ENCODE measurements at places on chromosomes 7 and 10.

- H3K4me3 ChIP-seq, result no peak overlapping the region
- H3K27ac ChIP-seq, result peak overlapping the region; percentile 64
- H3K27me3 ChIP-seq, result no peaks in the 10 kb centered on the region
Observed at GRCh38 chr7:26280723-26281122, 10.9 kb upstream of the SNX10 start.

- no peak overlapping the region for H3K4me3 ChIP-seq
- ATAC-seq, result no peak
- H3K27ac ChIP-seq, result no peak overlapping the region
Observed at GRCh38 chr10:18368682-18369081, 228.5 kb downstream of the CACNB2 start.

DNA sequence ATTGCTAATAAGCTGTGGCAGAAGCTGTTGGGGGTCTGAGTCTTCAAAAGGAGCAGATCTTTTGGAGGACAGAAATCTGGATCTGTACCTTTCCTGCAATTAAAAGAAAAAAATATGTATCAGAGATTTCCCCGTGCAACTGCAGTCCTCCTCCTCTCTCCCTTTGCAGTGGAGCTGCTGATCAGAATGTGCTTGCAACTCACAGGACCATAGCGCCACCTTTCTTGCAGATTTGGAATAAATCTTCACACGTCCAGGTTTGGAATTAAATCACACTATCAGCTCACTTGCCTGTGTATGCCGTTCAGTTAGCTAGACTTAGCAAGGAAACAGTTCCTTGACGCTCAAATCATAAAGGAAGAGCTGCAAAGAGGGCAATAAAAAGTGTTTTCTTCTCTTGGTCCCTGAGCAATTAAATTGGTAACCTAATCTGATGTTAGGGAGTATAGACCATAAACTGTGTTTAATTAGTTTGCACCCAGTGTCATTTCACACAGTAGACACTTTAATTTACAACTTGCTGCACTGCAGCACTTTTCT lies 77.4 kb downstream of the PON1 start:
- no peaks in the 10 kb centered on the region for H3K36me3 ChIP-seq
- H3K27ac ChIP-seq, result no peak overlapping the region
- no peak overlapping the region for H3K4me3 ChIP-seq
- peaks cover 10% of the 10 kb centered on the region for H3K27me3 ChIP-seq
- peak; percentile 37 for ATAC-seq
- H3K4me1 ChIP-seq, result no peaks in the 10 kb centered on the region

- no peak for ATAC-seq
- H3K27ac ChIP-seq, result no peak overlapping the region
- peaks cover 27% of the 10 kb centered on the region for H3K36me3 ChIP-seq
- no peaks in the 10 kb centered on the region for H3K27me3 ChIP-seq
Observed at GRCh38 chr10:43411536-43411935, 2.5 kb upstream of the HNRNPF start.

DNA sequence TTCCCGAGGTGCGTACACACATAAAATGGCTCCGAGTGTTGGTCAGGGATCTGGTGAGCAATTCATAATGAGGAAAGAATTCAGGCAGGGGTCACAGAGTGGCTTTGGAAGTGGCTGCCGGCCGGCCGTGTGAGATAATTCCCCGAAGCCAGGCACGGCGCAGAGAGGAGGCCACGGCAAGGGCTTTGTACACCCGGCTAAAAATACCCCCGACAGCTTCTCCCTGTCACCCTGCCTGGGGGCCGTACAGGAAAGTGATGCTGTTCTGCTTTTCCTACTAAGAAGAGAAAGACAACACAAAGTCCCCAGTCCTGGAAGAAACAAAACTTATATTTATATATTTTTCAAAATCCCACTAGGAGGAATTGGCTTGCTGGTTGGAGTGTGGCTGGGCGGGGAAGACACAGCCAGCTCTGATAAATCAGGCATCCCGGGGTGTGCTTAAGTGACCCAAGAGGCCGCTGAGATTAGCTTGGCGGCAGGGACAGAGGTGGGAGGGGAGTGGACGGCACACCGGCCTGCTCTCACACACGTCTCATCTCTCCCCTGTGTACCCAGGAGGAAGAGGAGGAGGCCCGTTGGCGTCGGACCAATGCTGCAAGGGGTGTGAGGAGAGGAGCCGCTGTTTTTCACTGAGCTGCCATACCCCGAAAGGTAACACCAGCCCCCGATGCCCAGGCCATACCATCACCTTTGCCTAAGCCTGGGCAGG lies 70.5 kb downstream of the ZMIZ1 start:
- peak overlapping the region; percentile 89 for H3K27ac ChIP-seq
- H3K4me3 ChIP-seq, result no peak overlapping the region
- H3K27me3 ChIP-seq, result no peaks in the 10 kb centered on the region
- peaks cover 21% of the 10 kb centered on the region for H3K36me3 ChIP-seq
- H3K4me1 ChIP-seq, result peaks cover 30% of the 10 kb centered on the region

- no peak overlapping the region for H3K27ac ChIP-seq
- no peak for ATAC-seq
- peaks cover 4% of the 10 kb centered on the region for H3K4me1 ChIP-seq
- H3K4me3 ChIP-seq, result no peak overlapping the region
Observed at GRCh38 chr10:132710746-132711612, 75.0 kb downstream of the NKX6-2 start.

- ATAC-seq, result no peak
- peaks cover 37% of the 10 kb centered on the region for H3K4me1 ChIP-seq
- H3K27me3 ChIP-seq, result no peaks in the 10 kb centered on the region
Observed at GRCh38 chr10:109887243-109887642, 36.1 kb downstream of the XPNPEP1 start.

- H3K27ac ChIP-seq, result no peak overlapping the region
- no peaks in the 10 kb centered on the region for H3K4me1 ChIP-seq
- no peaks in the 10 kb centered on the region for H3K36me3 ChIP-seq
- H3K27me3 ChIP-seq, result no peaks in the 10 kb centered on the region
- no peak for ATAC-seq
- H3K4me3 ChIP-seq, result no peak overlapping the region
Observed at GRCh38 chr7:19305698-19306097, 160.5 kb upstream of the FERD3L start.

DNA sequence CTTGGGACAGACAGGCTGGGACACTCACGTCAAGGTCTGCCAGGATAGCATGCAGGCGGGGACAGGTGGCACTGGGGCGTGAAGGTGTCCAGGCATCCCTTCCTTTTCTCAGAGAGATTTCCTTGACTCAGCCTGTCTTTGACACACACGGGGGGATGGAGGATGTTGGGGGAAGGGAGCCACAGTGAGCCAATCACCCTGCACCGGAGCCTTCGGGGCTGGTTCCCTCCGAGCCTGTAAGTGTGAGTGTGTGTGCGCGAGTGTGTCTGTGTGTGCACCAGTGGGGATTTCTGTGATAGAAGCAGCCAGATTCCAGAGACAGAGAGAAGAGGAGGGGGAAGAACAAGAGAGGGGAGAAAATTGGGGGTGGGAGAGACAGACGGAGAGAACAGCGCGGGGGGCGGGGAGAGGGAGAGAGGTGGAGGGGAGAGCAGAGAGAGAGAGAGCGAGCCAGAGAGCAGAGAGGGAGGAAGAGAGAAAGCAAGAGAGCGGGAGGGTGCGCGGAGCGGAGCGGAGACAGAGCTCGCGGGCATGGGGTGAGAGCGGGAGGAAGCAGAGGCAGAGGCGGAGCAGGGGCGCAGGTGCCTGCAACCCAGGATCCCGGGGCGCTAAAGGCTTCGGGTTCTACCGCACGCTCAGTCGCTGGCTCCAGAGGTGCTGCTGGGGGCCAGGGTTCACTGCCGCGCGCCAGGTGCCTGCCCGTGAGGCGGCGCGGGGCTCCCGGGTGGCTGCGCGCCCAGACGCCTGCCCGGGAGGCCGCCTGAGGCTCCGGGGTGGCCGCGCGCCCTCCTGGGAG lies 466 bp upstream of the GPR26 start:
- H3K4me3 ChIP-seq, result no peak overlapping the region
- H3K4me1 ChIP-seq, result no peaks in the 10 kb centered on the region
- ATAC-seq, result no peak
- H3K27me3 ChIP-seq, result peaks cover 24% of the 10 kb centered on the region
- no peaks in the 10 kb centered on the region for H3K36me3 ChIP-seq
- H3K27ac ChIP-seq, result no peak overlapping the region

DNA sequence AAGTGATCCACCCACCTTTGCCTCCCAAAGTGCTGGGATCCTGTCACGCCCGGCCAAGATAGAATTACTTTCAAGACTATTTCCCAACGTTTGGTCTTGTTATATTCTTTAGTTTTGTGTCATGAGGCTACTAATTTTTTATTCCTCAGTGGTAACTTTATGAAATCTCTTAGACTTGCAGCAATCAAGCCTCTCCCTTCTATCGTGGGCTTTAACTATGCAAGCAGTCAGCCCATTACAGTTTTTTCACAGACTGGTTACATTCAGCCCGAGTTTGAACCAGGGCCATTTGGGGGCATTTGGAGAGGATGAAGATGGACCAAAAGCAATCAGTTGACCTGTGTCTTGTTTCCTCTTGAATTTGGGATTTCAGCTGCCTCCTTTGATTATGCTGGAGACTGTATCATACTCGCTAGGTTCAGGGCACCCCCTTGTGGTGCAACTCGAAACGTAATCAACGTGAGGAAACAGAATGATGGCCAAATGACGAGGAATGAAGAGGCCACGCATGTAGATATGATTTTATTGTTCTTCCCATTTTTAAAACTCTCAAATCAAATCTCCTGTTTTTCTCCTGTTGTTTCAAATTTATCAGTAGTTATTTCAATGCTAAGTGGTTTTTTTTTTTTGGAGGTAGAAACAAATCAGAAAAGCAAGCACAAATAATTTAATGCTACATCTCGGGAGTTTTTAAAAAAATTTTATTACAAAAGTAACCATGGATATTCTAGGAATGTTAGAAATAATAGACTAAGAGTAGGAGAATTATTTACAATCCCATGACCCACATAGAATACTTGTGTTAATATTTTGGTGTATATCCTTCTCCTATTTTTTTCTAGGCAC lies 151.6 kb downstream of the KIAA1217 start:
- H3K4me3 ChIP-seq, result no peak overlapping the region
- peaks cover 3% of the 10 kb centered on the region for H3K27me3 ChIP-seq
- no peaks in the 10 kb centered on the region for H3K4me1 ChIP-seq
- no peaks in the 10 kb centered on the region for H3K36me3 ChIP-seq
- ATAC-seq, result peak; percentile 51

DNA sequence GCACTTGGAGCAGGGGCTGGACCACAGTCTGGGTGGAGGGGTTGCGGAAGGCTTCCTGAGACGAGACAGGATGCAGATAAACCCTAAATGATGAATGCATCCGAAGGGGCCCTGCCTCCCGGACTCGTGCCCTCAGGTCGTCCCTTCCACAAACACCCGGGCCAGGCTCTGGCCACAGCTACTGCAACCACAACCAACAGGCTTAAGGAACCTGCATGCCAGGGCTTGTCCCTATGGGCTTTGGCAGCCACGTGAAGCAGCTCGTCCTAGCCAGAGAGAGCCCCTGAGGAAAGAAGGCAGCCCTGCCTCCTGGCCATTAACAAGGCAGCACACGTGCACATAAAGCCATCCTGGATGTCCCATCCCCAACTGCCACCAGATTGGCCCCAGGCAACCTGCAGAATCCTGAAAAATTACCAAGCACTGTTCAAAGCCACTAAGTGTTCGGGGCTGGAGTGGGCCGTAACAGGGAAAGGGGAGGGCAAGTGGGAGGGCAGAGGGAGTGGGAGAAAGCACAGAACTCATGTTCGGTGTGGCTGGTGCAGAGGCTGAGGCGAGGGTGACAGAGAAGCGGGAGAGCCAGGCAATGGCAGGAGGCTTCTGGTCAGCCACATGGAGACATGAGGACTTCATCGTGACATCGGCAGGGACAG lies 62.7 kb downstream of the MAD1L1 start:
- no peak for ATAC-seq
- H3K4me3 ChIP-seq, result no peak overlapping the region
- peaks cover 14% of the 10 kb centered on the region for H3K36me3 ChIP-seq
- H3K27me3 ChIP-seq, result no peaks in the 10 kb centered on the region
- peak overlapping the region; percentile 30 for H3K27ac ChIP-seq

DNA sequence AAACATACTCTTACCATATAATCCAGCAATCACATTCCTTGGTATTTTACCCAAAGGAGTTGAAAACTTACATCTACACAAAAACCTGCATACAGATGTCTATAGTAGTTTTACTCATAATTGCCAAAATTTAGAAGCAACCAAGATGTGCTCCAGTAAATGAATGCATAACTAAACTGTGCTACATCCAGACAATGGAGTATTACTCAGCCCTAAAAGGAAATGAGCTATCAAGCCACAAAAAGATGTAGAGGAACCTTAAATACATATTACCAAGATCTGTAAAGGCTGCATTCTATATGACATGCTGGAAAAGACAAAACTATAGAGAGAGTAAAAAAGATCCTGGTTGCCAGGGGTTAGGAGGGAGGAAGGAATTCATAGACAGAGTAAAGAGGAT lies 21.8 kb upstream of the CH25H start:
- peak overlapping the region; percentile 21 for H3K27ac ChIP-seq
- peaks cover 10% of the 10 kb centered on the region for H3K4me1 ChIP-seq
- peaks cover 84% of the 10 kb centered on the region for H3K36me3 ChIP-seq
- ATAC-seq, result peak; percentile 75
- H3K4me3 ChIP-seq, result no peak overlapping the region

DNA sequence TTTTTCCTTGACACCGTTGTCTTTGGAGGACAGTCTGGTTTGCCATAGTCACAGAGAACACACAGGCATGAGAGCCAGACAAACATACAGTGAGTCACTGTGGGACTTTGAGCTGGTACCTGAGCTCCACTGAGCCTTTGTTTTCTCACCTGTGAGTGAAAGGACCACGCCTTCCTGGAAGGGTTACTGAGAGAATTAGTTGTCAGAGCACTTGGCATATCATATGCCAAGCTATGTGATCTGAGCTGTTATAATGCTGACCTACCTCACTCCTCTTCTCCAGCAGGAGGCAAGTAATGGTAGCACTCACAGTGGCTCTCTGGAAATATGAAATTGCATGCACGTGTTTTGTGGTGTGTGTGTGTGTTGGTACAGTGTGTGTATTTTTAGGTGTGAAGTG lies 59.7 kb downstream of the CXCL12 start:
- H3K4me1 ChIP-seq, result no peaks in the 10 kb centered on the region
- ATAC-seq, result no peak
- no peak overlapping the region for H3K4me3 ChIP-seq
- no peak overlapping the region for H3K27ac ChIP-seq
- H3K36me3 ChIP-seq, result no peaks in the 10 kb centered on the region

All from activated T-helper 17 cell treated with anti-CD3 and anti-CD28 coated beads, Interleukin-2, amount 50 U/mL, for 72 hours (primary cell).